Renal cortical epithelial cell (primary cell): ENCODE measurements at places on chromosomes 1 and 21. TPM values are rescaled to one million over a fixed set of nuclear protein-coding genes. Genes with fewer than 3 reads are reported as not detected.
A peak's percentile ranks its signal among the peaks of the same experiment; 100 is the strongest.

DNA sequence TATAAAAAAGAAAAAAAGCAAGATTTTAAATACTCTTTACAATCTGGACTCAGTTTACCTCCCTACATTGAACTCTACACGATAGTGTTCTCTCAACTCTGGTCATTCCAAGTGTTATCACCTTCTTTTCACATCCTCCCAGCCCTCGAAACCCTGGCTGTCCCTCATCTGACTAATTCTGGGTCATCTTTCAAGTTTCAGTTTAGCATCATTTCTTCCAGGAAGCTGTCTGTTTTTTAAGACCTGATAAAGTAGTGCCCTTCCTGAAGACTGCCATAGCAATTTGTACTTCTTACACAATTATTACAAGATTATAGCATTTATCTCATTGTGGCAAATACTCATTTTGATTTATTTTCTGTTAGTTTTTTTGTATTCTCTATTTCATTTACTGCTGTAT, 1.2 kb downstream of the ALG14 start:
- no peak for DNase-seq

- peak; percentile 72 for DNase-seq
Observed at GRCh38 chr1:156892190-156893047, 1.1 kb upstream of the PEAR1 start.

HEYL gene
- total RNA-seq = 0.10 TPM in 1 of 2 replicates, not detected in the other

DNA sequence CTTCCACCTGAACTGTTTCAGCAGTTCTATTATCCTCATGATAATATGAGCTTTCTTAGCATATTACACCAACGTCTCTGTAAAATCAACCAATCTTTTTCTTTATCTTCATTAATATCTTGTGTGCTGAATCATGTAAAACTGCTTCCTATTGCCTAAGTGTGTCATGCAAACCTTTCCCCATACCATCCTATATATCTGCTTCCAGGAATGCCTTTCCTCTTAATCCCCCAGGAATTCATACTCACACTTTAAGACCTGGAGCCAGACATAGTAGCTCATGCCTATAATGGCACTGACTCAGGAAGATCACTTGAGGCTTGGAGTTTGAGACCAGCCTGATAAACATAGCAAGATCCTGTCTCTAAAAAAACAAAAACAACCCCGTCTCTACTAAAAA, 183.9 kb downstream of the NRIP1 start:
- no peak for DNase-seq

DNA sequence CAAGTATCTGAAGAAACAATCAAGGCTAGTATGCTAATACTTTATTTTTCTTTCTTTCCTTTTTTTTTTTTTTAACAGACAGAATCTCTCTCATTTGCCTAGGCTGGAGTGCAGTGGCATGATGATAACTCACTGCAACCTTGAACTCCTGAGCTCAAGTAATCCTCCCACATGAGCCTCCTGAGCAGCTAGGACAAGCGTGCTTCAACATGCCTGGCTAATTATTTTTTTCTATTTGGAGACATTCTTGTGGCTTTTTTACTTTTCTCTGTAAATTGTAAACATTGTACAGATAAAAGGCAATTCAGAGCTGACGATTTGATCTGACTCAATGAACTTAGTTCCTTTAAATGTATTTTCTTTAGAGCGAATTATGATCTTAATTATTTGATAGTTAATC, 41.4 kb downstream of the CCDC18 start:
- no peak for DNase-seq

DNA sequence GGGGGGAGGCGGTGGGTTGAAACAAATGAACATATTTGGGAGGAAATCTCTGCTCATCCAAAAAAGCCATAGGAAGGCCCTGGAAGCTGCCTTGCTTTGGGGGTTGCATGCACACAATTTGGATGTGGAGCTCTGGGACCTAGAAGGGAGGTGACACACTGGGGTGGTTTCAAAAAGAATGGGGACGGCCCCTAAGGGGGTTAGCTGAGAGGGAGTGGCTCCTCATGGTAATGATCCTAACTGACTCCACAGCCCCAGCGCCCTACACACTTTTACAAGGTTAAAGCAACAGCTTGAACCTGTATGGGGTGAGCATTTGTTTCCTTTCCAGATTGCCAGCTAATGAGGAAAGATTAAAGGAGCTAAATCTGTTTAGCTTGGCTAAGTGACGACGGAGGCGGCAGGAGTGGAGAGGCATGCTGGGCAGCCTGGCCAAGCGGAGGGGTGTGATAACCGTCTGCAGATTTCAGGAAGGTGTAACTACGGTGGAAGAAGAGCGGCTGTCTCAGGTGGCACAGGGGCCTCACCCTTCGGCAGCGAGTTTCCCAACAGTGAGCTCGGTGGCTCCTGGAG, 107.3 kb downstream of the RNF220 start:
- no peak for DNase-seq

GRCh38 chr21:43312011-43312410, 114.9 kb downstream of the SIK1 start:
- peak; percentile 18 for DNase-seq

HNRNPCL1 gene
- not detected in 2 replicates for total RNA-seq

DNA sequence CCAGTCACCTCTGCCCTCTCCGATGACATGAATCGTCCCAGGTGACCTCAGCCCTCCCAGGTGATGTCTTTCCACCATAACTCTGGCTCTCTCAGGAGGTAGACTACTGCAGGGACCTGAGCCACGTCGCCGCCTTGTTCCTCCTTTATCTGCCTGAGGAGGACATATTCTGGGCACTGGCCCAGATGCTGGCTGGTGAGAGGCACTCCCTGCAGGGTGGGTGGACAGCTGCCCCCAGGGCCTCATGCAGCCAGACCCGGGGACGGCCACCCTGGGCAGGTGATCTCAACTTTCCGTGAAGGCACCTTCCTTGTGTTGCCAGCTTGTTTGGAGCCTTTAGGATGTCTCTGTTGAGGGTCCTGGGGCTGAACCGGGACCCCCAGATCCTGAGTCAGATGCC, 13.9 kb upstream of the ZBTB17 start:
- DNase-seq = no peak

- DNase-seq = peak; percentile 97
Observed at GRCh38 chr1:30816211-30817076, 58.9 kb upstream of the LAPTM5 start.

DNA sequence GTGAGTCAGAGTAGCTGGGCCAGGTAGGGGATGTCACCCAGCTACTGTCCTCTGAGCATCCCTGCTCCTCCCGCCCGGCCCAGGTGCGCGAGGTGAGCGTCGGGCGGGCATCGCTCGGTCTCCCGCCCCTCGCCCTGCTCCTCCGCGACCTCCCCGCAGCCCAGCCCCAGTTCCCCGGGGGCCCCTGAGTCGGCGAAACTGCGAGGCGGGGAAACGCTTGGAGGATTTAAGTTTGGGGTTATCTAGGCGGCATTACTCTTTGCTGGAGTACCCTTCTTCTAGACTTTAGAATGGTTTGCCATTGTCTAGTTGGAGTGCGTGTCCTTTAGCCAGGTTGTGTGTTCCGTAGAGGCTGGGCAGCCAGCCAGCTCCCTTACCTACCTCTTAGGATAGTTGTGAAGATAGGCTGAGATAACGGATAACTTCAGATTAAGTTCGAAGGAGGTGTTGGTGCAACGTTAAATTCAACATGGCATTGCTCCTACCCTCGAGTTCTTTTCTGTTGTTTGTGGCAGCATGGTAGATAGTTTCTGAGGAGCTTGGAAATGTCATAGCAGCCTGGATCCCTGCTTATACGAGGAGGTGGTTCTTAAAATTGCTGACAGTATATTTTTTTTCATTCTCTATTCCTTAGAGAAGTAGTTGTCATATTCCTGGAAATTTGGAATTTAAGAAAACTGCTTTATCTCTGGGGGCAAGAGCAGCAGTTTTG, 697 bp downstream of the AGO3 start:
- no peak for DNase-seq

DNA sequence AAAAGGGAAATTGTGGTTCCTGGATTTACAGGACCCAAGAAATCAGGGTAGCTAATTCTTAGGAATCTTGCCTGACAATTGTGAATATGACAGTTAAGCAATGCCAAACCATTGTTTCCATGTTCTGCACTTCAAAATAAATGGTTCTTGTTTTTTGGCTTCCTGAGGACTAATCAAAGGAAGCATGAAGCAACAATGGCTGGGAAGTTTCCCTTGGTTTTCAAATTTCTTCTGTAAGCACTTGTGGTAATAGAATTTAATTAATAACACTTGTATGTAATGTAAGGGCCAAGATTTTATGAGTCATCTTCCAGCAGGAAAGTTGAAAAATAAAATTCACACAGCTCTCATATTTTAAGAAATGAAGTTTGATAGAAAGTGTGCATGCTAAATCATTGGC, 31.7 kb downstream of the JAM2 start:
- no peak for DNase-seq

GRCh38 chr1:212291505-212292134, 6.4 kb downstream of the PPP2R5A start:
- peak; percentile 72 for DNase-seq

LCE2A gene
- total RNA-seq = not detected in 2 replicates

DNA sequence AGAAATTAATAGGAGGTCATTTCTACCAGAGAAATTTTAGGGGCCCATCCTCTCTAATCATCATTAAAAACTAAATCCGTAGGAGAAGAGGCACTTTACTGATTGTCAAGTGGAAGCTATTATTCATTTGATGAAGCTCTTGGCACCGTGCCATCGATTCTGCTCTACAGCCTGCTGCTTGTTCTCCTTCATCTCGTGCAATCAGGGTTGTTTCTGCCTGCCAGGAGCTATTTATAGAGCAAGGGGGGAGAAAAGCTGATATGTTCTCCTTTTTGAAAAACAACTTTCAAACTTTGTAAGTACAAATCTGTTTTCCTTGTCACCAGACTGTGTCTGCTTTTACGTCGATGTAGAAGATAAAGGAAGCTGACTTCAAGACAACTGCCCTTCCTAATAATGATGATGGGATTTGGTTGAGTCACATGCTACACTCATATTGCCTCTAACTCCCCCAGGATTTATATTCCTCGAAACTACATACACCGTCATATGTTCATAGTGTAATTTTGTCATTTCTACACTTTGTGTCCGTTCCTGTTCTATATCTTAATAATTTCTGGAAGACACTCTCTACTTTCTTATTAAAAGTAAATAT, 169.6 kb upstream of the LHX8 start:
- DNase-seq = no peak

DNA sequence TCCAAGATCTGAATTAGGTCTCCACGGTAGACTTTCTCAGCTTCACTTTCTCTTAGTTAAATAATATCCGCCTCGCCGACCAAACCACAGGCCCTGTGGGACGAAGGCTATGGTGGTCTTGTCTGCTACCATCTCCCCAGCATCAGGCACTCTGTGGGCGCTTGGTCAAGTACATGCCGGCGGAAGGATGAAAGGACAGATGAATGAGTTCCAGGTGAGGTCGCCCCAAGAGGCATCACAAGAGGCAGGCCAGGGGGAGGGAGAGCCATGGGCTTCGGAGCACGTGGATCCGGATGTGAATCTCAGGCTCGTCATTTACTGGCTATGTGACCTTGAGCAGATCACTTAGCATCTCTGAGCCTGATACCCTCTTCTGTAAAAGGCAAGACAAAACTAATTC, 33.5 kb downstream of the ECE1 start:
- no peak for DNase-seq

BMP8A gene
- total RNA-seq = 0.10 TPM in 1 of 2 replicates, not detected in the other

- no peak for DNase-seq
Observed at GRCh38 chr1:39026866-39027507, 837 bp downstream of the NDUFS5 start.
